ENCODE measurements at places on chromosomes 2 and 18.

GRCh38 chr2:224904381-224904780 lies 137.9 kb downstream of the DOCK10 start:
- DNase-seq, result no peak

DNA sequence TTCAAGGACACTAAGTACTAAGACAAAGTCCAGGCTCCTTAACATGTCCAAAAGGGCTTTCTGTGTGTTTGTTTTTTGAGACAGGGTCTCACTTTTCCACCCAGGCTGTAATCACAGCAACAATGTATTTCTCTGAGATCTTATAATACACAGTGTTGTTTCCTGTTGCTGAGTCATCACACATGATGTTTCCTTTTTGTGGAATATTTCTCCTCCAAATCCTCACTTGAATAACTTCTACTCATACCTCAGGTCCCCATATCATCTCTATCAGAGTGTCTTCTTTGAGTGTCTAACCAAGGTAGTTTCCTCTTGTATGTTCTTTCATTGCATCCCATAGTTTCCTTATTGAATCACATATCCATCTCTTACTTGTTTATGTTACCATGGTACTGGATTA lies 632.0 kb upstream of the PIK3C3 start:
- DNase-seq, result no peak

- DNase-seq, result no peak
Measured at GRCh38 chr2:201135386-201135785, 19.4 kb downstream of the CFLAR start.

GRCh38 chr18:11155034-11155759 lies 5.8 kb upstream of the PIEZO2 start:
- DNase-seq, result no peak

GRCh38 chr18:77208964-77209363 lies 40.7 kb upstream of the GALR1 start:
- DNase-seq, result no peak

DNA sequence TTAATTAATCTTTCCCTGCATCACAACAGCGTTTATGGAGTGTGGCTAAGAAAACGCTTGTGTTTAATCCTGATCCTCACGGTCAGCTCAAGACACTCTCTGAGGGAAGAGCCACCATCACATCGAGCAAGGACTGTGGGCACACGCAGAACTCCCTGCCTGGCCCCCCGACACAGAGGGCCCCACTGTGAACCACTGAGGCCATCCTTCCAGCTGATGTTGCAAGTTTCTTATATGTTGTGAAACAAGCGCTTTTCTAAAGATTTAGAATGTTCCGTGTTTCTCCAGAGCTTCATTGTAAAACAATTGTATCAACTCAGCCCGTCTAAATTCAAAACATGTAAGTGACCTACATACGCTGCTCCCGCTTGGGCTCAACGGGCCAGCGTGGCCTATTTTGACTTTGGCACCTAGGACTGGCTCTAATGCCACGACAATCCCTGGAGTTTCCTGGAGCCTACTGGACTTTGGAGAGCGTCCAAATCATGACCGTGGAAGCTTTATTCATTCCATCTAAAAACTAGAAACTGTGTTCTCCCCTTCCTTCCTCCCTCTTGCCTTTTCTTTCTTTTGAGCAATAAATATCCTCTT lies 34.9 kb downstream of the SERPINE2 start:
- DNase-seq, result no peak

DNA sequence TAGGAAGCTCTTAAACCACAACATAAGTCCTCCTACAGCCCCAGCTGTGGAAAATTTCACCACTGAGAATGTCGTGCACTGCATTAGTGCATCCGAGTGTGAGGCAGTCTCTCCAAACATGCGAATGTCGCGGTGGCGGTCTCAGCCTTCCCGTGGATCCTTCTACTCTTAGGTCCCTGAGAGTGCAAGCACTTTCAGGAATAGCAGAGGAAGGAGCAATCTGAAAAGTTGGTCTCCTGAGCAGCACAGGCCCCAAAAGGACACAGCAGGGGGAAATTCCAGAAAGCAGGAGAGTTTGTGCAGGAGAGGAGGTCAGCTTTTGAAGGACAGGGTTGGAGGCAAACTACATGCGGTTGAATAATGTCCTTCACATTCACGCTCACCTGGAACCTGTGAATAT lies 440.5 kb upstream of the SMIM21 start:
- DNase-seq, result no peak

DNA sequence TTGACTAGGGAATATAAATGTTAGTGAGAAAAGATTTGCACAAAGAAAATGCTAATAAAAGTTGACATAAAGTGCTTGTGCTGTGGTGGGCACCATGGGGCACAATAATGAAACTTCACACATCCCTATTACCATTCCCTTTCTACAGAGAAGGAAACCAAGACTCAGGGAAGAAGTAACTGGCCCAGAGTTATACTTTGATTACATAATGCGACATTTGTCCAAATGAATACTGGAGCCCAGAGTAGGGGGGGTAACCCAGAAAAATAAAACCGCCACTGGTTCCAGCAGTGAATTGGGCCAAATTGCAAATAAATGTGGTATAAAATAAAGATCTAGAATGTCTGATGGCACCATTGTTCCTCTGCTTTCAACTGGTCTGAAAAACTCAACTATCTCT lies 106.1 kb upstream of the PPP1CB start:
- DNase-seq, result no peak

DNA sequence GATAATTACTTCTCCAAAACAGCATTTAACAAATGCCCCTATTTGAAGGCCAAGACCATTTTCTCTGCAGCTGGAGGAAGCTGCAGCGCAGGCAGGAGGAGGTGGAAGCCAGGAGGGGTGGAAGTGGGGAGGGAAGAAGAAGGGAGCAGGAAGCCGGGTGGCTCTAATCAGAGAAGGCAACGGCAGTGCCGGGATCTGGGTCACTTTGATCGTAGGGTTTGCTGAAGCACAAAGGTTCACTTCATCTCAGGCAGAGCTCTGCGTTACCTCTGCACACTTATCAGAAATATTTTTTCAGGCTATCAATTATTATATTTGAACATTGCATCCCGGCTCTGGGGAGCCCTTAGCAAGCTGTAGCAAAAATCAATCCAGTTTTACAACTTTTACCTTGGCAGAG lies 315.8 kb upstream of the POU3F3 start:
- no peak for DNase-seq

GRCh38 chr2:195646424-195646823 lies 10.6 kb upstream of the SLC39A10 start:
- no peak for DNase-seq

GRCh38 chr2:236932831-236933361 lies 152.8 kb upstream of the COPS8 start:
- DNase-seq, result no peak

DNA sequence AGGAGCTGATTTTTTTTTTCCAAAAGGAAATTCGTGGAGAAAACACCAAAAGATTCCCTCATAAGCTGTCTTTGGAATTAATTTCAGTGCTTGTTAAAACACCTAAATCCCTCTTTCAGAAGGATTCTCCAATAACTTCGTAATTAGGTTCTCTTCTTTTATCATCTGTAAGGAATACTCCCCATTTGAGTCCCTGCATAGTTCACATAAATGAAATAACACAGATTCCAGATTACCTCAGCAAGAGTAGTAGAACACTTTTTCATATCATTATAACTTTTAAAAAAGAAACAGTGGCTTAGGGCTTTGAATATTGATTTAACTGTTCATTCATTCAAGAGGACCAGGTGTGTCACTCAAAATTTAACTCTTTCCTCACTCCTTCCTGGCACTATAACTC lies 55.5 kb downstream of the ARHGAP28 start:
- no peak for DNase-seq

GRCh38 chr18:13175754-13176210 lies 42.8 kb upstream of the LDLRAD4 start:
- DNase-seq, result no peak

- no peak for DNase-seq
Measured at GRCh38 chr2:240833724-240834285, 13.8 kb upstream of the KIF1A start.

DNA sequence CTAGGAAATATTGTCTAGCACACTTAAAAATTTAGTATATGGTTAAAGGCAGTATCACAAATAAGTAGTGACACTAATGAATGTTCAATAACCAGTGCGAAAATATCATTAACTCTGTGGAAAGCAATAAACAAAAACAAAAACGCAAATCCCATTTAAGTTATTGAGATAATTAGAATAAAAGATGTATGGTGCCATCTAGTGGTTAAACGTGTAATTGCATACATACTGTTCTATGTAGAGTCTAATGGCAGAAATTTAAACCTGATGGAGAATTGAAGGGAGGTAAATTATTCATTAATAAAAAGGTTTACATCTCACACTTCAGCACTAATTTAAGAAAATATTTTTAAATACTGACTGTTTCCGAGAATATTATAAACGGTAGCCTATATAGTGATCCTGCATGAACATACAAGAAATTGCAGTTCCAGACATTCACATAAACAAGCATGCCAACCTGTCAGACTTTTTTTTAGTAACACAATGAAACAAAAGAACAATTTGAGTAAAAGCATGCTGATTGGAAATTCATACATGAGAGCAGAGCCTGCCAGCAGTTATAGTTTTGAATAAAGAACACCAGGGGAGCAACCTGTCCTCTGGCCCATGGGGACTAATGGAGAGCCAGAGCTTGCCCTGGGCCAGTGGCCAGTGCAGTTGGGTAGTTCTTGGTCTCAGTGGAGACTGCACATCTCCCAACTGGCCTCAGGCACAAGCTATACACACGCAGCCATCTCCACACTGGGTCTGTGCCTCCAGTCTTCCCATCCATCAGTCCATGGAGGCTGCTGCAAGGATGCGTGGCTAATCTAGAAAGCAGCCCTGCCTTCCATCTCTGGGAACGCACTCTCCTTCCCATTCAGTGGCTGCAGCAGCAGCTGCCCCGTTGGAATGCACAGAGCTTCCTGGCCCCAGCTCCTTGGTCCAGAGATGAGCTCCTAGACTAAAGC lies 28.0 kb downstream of the GCG start:
- no peak for DNase-seq

DNA sequence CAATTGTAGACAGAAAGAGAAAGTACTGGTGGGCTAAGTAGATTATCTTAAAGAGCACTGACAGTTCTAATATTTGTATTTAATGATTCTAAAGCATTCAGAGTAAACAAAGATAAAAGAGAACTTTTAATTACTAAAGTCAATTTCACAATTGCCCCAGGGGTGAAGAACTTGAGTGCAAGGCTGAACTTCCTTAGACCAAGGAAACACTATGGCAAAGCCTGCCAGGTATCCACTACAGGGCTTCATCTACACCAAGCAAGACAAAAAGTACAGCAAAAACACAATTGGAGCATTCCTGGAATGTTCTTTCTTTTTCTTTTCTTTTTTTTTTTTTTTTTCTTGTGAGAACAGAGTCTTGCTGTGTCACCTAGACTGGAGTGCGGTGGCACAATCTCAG lies 46.9 kb upstream of the NDUFV2 start:
- DNase-seq, result no peak

- no peak for DNase-seq
Measured at GRCh38 chr18:41771973-41772372, 183.1 kb upstream of the PIK3C3 start.

GRCh38 chr2:211898702-211899101 lies 639.9 kb downstream of the ERBB4 start:
- DNase-seq, result no peak

- DNase-seq, result no peak
Measured at GRCh38 chr2:168097431-168097830, 150.0 kb downstream of the STK39 start.

DNA sequence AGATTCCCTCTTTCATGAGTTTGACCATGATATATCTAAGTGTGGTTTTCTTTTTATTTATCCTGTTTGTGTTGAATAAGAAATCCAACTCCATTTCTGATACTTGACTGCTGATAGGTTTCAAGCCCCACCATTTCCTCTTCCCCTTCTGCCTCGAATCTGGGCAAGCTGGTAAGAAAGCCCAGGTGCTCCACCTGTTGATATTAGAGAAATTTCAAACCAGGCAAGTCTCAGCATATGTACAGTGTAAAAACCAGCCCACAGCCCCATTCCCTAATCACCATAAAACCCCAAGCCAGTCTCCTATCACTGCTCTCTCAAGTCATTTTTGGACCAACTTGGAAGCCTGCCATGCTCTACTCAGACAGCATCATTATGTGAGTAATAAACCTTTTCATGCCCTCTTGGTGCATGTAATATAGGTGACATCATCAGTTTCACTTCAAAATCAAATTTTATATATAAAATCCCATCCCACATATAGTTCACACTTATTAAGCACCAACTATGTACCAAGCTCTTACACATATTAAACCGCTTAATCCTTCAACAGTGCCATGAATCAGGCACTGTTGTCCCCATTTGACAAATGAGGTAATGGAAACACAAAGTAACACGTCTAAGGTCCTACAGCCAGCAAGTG lies 46.6 kb downstream of the SMAD2 start:
- no peak for DNase-seq

- DNase-seq, result no peak
Measured at GRCh38 chr2:178848335-178848734, 41.1 kb upstream of the TTN start.

DNA sequence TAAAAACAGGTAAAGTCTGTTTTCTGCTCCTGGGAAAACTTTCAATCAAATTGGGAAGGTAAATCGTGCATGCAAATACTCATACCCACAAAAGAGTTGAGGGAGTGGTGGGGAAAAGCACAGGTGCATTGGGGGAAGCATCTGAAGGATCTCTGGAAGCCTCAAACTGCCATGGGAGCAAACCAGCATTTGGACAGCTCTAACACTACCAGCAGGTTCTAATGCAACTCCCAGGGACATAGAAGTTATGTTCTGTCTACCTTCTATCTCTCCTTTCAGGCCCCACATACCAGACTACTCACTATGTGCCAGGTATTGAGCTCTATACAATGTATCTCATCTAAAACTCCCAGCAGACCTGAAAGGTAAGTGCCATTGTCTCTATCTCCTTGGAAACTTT lies 933.7 kb downstream of the NRXN1 start:
- no peak for DNase-seq
